ENCODE measurements at places on chromosomes 6 and 20. TPM values are rescaled to one million over a fixed set of nuclear protein-coding genes. Genes with fewer than 3 reads are reported as not detected.

DNA sequence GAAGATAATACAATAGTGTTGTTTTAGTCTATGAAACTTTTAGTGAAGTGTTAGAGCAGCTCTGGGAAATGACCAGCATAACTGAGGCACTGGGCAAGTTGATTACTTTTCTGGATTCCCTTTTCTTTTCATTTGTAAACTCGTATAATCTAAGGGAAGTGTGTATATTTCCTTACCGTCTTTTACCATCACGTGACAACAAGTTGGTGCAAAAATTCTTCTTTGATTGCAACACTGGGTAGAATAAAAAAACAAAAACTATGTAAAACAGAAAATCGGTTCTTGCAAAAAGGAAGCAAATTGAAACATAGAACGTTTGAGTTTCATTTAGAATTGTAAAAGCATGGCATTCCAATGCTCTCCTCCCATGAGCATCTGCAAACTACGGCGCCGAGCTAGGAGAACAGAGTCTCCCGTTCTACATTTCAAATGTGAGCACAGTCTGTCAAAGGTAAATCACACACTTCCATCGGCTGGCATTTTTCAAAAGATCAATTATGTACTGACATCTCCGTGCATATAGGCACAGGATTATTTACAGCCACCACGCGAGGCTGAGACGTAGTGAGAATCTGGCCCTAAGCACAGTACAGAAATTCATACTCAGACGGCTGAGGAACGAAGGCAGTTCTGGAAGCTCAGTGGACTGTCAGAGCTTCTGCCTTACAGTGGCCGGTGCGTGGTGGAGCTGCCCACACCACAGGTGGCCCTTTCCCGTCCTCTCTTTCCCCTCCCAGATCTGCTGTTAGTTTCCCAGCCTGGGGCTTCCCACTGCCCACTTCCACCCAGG is 314.0 kb downstream of the BMP7 start:
- no peak for DNase-seq

DEFB124 gene
- not detected for total RNA-seq

DNA sequence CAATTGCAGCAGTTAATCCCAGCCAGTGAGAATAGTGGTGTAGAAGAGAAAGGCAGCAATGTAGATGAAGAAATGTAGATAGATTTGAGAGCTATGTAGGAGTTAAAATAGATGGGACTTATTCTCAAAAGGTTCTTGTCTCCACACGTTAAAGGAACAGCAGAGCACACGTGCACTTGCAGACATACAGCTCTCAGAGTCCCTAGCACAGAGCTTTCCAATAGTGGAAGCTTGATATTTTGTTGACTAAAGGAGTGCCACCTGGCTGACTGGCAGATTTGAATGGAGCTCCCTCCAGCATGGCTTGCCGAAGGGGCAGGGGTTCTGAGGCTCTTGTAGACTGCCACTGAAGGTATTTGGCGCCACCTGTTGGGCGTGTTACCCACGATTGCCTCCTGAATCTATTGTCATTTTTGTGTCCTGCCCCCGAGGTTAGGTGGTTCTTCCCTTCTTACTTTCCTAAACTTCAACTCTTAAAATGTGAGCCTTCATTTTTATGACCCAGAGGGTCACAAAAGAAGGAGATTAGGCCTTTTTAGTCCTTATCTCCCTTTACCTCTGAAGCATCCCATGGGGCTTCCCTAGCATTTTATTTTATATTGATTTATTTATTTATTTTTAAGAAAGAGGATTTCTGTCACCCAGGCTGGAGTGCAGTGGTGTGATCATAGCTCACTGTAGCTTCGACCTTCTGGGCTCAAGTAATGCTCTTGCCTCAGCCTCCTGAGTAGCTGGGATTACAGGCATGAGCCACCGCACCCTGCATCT is 16.4 kb downstream of the BRD2 start:
- DNase-seq, result peak; percentile 99

GRCh38 chr20:12554426-12554825 is 454.3 kb upstream of the SPTLC3 start:
- no peak for DNase-seq

- DNase-seq, result peak; percentile 16
These were observed 26.3 kb upstream of the APMAP start for GRCh38 chr20:25018841-25019240.

All from left colon (tissue), 2 donors.